Activated naive CD4-positive, alpha-beta T cell treated with Interleukin-2 at 50 U/mL for 16 hours (primary cell): ENCODE measurements at places on chromosomes 4 and X.
A peak's percentile ranks its signal among the peaks of the same experiment; 100 is the strongest.

DNA sequence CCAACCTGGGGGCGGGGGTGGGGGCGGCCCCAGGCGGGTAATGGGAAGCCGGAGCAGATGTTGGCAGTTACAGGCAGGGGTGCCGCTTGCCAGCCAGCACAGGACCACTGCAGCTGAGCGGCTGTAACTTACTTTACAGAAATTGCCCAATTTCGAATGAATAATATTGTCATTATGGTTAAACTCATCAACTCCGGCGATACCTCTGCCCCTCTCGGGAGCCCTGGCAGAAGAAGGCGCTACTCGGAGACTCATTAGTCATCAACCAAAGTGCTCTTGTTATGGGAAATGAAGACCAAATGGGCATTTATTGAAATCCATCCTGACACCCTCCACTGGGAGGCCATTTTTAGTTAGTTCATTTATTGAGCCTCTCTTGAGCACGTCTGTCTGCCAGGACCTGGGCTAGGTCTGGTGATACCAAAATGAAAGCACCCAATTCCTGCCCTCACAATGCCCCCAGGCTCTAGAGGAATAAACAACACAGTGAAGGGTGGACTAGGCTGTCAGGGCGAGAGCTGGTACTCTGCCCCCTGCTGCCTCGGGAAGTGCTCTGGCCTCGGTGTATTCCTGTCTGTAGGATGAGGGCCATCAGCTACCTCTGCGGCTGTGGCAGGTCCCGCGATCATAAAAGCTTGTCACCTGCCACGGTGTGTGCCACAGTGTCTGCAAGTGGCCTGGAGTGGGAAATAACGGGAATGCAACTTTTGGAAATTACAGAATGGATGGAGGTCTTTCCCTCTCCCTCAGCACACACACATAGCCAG, 159.1 kb upstream of the PSAPL1 start:
- no peak for DNase-seq

DNA sequence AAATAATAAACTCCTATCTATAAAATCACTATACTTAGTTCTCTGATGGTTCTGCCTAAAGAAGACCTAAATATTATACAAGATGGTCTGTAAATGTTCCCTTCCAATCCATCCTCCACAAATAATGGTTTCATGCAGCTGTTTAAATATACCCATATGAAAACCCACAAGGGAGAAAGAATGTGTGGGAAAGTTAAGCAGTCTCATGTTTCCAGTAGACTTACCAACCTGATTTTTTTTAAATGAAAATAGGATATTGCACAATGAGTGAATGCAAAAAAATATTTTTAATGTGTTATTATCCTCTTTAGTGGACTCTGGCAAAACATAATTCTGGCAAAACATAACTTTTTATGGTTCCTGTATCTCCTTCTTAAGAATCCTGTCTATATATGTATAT, 23.3 kb downstream of the CAMK2D start:
- DNase-seq: no peak

- no peak for DNase-seq
These were observed 880 bp upstream of the TEX13A start for GRCh38 chrX:105221374-105221773.

GRCh38 chrX:101203761-101204351, 15.7 kb upstream of the DRP2 start:
- DNase-seq: no peak

- no peak for DNase-seq
These were observed 13.8 kb downstream of the CENPC start for GRCh38 chr4:67531379-67531962.

DNA sequence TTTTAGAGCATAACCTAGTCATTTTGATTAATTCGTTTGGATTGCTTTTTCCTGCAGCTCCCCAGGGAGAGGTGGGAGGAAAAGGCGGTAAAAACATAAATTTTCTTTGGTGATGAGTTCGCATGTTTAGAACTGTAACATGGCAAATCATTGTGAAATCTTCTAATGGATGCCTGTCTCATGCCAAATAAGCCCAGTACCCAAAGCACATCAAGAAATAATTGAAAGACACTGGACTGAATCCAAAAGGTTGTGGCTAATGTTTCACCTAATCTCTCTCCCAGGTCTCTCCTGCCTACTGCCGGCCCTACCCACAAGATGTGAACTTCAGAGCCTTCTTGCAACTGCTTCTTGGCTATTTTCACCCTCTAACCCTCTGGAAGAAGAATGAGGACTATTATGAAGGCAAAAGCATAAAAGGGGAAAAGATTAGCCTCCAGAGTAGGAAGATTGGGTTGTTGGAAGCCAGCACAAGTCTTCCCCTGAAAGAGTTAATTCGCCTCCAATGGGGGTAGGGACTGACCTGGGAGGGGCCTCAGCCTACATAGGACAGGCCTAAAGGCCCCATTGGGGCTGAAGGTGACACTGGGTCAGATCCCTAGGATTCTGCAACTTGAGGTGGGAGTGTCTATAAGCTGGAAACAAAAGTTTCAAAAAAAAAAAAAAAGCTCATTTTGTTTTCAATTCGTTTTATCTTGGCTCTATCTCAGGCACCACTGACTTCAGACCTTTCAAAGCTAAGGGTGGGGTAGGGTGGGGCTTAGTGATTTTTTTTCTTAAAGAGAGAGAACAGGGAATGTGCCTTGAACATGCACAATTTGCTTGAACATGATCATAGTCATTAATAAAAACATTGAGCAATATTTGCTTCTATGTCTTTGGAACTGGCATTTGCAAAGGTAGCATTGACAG, 278.6 kb upstream of the KLF3 start:
- DNase-seq: no peak

- no peak for DNase-seq
These were observed 36.5 kb upstream of the IL15 start for GRCh38 chr4:141599853-141600252.

GRCh38 chrX:75365243-75365975, 91.5 kb downstream of the UPRT start:
- DNase-seq: no peak

DNA sequence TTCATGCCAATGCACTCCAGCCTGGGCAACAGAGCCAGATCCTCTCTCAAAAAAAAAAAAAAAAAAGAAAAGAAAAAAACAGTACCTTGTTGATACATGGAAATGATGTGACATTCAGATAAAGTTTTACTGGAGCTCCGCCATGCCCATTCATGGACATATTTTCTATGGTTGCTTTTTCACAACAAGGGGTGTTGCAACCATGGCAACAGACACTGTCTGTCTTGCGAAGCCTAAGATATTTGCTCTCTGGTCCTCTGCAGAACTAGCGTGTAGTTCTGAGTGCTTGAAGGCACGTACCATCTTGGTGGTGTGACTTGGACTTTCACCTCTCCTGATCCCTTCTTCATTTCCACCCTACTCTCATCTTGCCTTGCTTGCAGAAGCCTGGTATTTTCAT, 53.2 kb downstream of the TBL1X start:
- no peak for DNase-seq

- DNase-seq: no peak
These were observed 69.4 kb upstream of the AFAP1 start for GRCh38 chr4:8009097-8009496.

DNA sequence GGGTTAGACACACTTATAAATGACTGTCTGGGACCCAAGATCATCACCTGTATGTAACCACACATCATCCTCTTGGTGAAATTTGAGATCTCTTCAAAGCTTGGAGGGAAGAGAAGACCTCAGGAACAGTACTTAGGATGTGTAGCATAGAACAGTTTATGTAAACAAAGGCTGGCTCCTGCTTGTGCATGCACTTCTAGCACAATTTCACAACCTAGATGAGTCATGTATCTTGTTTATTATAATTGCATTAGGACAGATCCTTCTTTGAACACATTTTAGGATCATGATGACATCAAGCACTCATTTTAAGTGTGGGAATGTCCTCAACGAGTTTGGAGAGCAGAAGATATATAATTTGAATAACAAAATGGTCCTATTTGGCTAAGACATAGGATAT, 26.3 kb upstream of the ZMAT1 start:
- no peak for DNase-seq

- DNase-seq: no peak
These were observed 137.9 kb downstream of the INPP4B start for GRCh38 chr4:142708231-142708630.

- no peak for DNase-seq
These were observed 136.2 kb downstream of the EVC2 start for GRCh38 chr4:5572114-5572513.

GRCh38 chr4:9703391-9703790, 78.0 kb upstream of the DRD5 start:
- DNase-seq: peak; percentile 66

- DNase-seq: no peak
These were observed 21.7 kb downstream of the PPP2R2C start for GRCh38 chr4:6450709-6451108.

DNA sequence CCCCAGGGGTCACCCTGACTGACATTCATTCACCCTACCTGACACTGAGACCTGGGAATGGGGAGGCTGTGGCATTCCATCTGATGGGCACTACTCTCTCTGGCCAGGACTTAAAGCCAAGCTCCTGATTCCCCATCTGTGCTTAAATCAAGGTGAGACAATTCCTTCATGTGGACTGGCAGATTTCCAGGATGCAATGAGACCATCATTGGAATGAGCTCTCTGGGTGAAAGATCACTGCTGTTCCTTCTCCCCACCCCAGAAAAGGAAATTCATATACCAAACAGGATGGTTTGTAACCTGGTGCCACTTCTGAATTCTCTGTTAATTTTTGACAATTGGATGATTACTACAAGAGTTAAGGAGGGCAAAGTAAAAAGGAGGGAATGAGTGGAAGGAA, 354.8 kb downstream of the MID1IP1 start:
- no peak for DNase-seq

GRCh38 chr4:8419222-8420041, 21.1 kb downstream of the ACOX3 start:
- peak; percentile 78 for DNase-seq

- no peak for DNase-seq
These were observed 69.0 kb upstream of the ATOH1 start for GRCh38 chr4:93759506-93759905.

GRCh38 chr4:145351922-145352321, 129.7 kb upstream of the SMAD1 start:
- DNase-seq: no peak

DNA sequence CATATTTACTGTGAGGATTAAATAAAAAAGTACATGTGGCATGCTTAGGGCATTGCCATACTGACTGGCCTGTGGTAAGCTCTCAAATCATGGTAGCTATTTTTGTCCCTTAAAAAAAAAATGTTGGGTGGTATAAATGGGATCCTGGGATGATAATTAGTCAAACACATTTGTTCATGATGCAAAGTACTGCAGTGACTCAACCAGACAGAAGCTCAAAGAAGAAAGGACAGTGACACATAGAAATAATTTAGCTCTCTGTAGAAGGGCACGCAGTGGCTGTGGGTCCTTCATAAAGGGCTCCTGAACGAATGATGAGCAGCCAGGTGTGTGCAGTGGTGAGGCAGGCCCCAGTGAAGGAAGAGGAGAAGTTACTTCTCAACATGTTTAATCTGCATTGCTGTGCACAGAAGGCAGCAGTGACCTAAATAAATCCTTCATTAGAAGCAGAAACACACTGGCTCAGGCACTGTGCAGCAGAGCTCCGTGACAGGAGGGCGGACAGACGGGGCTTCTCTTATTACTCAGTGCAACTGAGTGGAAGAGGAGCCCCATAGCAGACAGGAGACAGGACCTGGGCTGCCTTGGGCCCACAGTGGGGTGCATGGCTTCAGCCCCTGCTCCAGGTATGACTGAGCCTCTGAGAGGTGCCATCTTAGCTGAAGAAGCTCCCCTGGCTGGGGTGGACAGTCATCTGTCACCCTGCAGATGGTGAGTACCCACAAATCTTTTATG, 20.3 kb downstream of the HS3ST1 start:
- no peak for DNase-seq

GRCh38 chrX:152850465-152850864, 19.6 kb downstream of the NSDHL start:
- no peak for DNase-seq

DNA sequence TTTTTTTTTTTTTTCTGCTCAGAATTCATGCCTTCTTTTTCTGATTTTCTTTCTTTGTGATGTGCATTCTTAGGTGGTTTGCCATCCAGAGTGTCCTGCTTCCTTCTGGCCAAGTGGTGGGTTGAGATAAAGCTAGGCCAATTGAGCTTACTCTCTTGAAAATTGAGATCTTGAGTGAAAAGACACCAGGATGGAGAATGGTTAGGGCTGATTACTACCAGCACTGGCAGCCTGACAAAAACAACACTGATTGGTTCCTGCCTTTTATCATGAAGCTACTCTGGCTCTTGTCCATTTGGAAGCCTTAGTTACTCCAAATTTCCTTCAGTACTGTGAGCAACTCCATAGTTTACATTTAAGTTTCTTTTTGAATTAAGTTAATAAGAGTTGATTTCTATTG, 404.0 kb downstream of the PPARGC1A start:
- no peak for DNase-seq

GRCh38 chr4:150080875-150081274, 2.6 kb downstream of the DCLK2 start:
- DNase-seq: no peak

DNA sequence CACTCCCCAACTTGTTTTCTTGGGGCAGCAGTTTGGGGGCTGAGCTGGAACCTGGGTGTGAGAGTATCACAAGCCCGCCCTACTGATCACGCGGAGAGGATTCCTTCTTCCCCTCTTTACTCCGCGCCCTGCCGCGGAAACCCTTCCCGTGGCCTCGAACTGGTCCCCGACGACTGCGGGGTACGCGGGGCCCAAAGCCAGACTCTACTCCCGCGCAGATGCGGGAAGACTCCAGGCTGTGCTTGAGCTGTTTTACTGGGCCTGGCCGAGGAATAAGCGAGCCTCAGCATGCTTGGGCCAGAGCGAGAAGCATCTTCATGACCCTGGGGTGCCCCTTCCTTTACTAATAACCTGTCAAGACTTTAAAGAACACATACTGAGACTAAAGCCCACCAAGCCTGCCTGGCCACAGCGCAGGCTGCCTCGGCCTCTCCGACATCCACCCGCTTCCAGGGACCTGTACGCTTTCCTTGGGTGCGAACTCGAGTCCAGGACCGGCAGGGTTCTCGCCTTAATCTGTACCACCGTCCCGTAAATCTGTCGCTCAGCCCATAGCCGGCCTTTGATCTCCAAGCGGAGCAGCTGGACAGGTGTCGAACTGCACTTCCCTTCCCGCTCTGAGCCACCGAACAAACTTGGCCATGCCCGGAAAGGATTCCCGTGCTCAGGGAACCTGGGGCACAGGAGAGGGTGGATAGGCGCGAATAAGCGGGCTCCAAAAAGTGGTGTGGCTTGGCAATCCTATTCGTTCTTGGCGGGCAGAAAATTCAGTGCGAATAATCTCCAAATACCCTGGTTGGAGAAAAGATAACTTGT, 55.0 kb upstream of the TMEM33 start:
- no peak for DNase-seq

GRCh38 chrX:127459790-127460189, 592.4 kb downstream of the ACTRT1 start:
- no peak for DNase-seq

DNA sequence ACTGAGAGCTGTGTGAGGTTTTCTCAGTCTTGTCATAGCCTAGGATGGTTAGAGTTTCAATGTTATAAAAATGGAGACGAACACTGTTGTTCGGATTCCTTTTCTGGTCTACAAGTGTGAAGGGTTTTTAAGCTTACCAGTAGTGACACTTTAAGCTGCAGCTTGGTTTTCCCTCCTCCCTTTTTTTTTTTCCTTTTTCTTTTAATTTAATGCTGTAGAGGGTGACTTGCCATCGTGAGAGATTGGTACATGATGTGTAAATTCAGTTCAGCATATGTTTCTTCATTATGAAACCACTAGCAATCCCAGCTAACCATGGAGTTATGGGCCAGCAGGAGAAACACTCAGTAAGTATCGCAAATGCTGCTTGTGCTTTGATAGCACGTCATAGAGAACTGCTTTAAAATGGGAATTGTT, 165.0 kb downstream of the RAPGEF2 start:
- no peak for DNase-seq
